ENCODE measurements at places on chromosomes 2 and 18.
A peak's percentile ranks its signal among the peaks of the same experiment; 100 is the strongest.

GRCh38 chr2:127231130-127231865 lies 11.2 kb upstream of the CYP27C1 start:
- no peak for DNase-seq

DNA sequence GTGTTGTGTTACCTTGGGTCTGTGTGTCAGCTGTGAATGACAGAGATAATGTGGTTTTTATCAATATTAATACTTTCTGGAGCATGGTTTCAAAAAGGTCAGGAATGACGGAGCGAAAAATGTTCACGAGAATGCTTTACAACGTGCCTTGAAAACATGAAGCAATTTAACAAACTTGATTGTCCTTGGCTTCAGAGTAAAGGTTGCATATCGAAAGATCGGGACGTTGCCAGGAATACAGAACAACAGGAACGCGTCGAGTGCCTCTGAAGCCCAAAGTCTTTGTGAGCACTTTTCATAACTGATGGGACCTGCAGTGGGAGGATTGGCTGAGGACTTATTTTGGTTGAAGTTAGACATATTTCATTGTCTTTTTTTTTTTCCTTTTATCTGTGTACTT lies 206.1 kb downstream of the ZNF407 start:
- DNase-seq, result no peak

DNA sequence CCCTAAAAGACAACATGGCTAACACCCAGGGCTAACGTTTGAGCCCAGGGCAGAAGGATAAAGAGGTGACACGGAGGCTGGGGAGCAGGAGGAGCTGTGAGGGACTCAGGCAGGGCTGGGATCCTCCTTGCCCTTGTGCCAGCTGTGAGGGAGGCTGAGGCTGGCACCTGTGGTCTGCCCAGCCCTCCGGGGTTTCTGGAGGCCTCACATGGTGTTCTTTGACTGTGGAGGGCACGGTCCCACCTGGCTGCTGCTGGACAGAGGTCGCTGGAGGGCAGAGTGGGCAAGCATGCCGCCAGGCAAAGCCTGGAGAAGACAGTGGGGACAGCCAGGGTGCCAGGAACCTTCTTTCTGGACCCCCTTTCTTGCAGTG lies 26.8 kb upstream of the CNNM3 start:
- DNase-seq, result no peak

DNA sequence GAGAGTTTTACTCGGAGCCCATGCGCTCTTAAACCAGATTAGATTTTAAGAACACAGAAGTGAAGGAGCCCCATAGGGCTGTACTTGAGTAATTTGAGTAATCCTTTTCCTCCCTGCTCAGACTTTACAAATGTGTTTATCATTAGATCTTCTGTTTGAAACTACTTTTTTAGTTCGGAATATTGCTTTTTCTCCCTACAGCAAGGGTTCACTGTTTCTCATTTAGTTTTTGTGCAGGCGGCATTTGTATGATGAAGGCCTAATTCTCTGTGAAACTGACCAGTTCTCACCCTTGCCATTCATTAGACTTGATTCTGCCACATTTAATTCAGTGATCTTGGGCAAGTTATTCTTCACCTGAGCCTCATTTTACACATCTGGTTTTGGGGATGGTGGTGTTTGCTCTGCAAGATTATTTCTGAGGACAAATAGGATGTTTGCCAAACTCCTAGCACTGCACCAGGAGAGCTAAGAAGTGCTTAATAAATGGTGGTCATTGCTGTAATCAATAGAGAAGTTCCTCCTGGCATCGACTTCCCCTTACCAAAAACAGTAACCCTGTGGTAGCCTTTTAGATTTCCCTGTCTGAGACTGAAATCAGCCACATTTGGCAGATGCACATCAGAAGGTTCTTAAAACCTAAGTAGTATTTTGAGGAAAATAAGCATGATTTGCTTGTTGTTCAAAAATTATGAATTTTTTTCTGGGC lies 2.2 kb downstream of the B3GNT2 start:
- no peak for DNase-seq

- no peak for DNase-seq
These were observed 236.4 kb downstream of the LRRTM1 start for GRCh38 chr2:80068038-80068731.

- DNase-seq, result no peak
These were observed 446.8 kb downstream of the EIPR1 start for GRCh38 chr2:2930841-2931240.

DNA sequence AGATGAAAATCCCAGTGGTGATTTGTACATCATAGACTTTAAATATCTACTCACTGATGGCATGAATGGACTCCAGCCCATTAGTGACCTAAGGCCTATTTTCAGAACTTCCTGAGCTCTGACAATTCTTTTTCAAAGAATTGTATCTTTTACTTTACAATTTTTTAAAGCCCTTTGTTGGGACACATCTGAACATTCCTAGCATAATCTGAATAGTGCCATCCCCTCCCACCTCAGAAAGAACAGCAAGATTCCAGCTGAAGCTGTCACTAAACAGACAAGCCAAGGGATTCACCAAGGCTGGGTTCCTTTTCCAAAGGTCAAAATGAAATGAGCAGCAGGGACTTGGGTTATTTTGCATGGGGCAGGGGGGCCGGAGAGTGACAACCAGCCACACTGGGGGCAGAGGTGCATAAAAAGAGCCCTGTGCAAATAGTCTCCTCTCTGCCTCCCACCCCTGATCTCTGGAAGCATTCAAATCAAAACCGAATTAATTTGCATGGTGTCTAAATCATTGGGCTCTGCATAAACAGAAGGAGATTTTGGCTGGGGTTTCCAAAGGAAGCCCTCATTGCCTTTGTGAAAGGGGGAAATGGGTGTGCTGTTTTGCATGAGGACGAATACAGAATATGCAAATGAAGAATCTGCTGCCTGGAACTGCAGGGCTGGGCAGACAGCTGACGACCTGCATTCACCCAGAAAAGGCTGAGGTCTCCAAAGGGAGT lies 17.2 kb downstream of the EPHA4 start:
- no peak for DNase-seq

- DNase-seq, result no peak
These were observed 11.6 kb upstream of the B4GALT6 start for GRCh38 chr18:31695989-31696388.

DNA sequence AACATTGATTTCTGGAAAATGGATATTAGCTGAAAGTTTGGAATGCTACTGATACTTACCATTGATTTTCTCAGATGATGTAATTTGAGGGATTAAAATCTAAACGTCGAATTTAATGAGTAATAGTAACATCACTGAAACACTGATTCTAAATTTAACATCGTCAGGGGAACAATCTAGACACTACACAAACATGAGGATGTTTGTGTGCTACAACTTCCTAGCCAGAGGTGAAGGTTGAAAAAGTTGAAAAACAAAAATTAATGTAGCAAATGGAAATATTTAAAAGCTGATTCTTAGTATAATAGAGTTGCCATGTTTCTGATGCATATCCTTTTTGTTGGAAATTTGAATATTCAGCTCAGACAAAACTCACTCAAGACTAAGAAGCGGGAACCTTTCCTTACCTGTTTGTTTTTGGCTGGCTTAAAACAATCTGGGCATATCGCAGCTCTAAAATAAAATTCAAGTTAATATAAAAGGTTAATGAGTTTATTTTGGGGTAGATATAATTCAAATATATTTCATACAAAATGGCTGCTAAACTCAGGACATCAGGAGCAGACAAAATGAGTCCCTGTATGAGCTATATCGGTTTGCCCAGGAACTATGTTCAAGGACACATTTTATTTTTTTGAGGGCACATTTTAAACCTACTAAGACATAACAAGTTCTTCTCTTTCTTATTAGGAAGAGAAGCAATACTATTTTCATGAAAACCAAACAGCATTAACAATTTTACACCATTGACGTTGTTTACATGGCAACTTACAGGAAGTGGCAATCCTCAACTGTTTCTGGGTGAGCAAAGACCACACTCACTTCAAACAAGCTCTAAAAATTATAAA lies 52.6 kb upstream of the PEX13 start:
- no peak for DNase-seq

- no peak for DNase-seq
These were observed 84.1 kb downstream of the GALNT14 start for GRCh38 chr2:31053929-31054782.

- DNase-seq, result no peak
These were observed 123.5 kb upstream of the MYCN start for GRCh38 chr2:15816674-15817406.

- no peak for DNase-seq
These were observed 222.6 kb upstream of the SPRED2 start for GRCh38 chr2:65655000-65655399.

- no peak for DNase-seq
These were observed 326.9 kb upstream of the HNRNPA3 start for GRCh38 chr2:176885661-176886060.

DNA sequence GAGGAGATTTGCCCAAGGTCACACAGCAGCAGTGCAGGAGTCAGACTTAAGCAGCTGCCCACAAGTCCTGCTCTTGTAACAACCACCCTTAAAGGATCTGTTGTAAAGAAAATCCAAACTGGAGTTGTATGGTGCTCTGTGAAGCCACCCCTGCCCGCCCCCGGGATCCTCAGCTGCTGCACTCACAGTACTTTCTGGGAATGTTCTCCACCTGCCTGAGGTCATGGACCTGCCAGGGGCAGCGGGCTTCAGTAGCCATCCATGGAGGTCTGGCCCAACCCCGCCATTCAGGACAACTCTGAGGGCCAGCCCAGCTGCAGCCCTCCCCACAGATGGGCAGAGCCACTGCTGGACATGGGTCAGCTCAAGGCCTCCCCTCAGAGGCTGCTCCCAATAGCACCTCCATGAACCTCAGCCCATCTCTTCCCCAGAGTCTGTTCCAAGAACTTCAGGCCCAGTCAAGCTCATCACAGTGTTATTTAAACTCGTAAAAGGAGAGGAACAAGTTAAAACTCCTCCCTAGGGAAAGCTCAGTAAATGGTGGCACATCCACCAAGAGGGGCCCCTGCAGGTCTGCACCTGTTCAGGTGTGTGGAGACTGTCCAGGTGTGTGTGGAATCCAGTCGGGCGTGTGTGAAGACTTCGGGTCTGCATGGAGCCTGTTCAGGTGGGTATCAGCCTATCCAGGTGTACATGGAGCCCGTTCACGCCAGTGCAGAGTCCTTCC lies 39.4 kb upstream of the GPC1 start:
- DNase-seq, result no peak

GRCh38 chr2:72014831-72015230 lies 132.8 kb downstream of the CYP26B1 start:
- DNase-seq, result no peak

- no peak for DNase-seq
These were observed 282.6 kb downstream of the CPS1 start for GRCh38 chr2:210839034-210839433.

GRCh38 chr2:222423186-222423585 lies 1.2 kb upstream of the SGPP2 start:
- DNase-seq, result no peak

DNA sequence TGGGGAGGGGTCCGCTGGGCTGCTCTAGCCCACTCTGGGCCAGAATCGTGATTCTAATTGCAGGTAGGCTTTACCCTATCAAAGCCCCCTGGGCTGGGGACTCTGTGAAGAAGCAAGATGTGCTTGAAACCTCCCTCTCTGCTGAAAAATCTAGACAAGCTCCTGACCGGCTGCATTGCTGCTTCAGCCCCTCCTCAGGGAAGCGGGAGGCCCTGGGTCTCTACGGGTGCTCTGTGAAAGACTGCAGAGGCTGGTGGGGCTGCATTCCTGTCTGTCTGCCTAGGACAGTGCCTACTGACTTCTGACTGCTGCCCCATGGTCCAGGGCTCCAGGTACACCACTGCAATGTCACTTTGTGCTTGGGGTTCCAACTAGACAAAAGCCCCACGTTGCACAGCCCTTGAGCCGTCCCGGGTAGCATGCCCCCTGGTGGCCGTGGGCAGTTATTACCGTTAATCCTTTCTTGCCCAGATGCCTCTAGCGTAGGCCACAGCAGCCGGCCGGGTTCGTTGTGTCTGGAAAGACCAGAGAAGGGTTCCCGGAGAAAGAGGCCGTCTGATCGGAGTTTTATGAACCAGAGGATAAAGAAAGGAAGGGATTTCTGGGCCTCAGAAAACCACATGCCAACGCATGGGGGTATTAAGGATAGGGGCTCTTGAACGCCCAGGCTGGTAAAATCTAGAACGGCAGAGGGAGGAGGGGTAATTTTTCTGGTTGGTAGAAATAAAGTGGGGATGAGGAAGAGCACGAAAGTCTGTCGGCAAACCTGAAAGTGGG lies 15.9 kb upstream of the C1QL2 start:
- peak; percentile 26 for DNase-seq

- DNase-seq, result no peak
These were observed 27.7 kb upstream of the STRN start for GRCh38 chr2:36993841-36994620.

GRCh38 chr2:30798536-30798991 lies 8.7 kb downstream of the CAPN13 start:
- no peak for DNase-seq

GRCh38 chr2:190668892-190669291 lies 20.0 kb downstream of the NAB1 start:
- peak; percentile 27 for DNase-seq

DNA sequence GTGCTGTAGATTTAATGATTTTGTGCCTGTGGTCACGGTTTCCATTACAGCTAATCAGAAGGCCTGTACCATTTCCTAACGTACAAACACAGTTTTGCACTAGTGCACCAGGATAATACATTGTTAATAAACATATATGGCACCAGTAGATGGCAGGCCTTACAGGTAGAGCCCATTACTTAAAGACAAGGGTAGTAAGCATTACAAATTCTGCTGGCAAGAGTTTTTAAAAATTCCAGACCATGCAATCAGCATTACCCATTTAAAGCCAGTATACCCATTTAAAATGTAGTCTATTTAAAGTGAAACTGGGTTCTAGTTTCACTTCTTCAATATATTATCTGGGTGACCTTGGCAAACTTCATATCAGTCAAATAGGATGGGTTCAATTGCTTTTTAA lies 224.2 kb downstream of the NUP35 start:
- no peak for DNase-seq

DNA sequence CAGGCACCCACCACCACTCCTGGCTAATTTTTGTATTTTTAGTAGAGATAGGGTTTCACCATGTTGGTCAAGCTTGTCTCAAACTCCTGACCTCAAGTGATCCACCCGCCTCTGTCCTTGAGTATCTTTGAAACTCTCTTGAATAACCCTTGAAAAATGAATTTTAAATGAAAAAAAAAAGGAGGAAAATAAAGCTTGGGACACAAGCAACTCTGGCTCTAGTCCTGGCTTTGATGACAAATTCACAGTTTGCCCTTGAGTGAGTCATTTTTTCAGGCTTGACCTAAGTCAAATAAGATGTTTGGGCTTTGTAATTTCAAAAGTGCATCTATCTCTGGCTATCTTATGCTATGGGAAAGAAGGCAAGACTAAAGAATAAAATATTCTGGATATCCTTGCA lies 79.0 kb upstream of the TRIB2 start:
- no peak for DNase-seq

All from midbrain (tissue), 1 donor.